Parietal lobe (tissue), 2 donors: ENCODE measurements at places on chromosomes 3 and 15. TPM values are rescaled to one million over a fixed set of nuclear protein-coding genes. Genes with fewer than 3 reads are reported as not detected.

TRH gene
- 1.6 TPM for total RNA-seq

AMT gene
- 2.5 TPM for total RNA-seq

ALDH1A2 gene
- 1.9 TPM for total RNA-seq

IGF2BP2 gene
- total RNA-seq: 62.6 TPM

GNAT1 gene
- total RNA-seq: not detected

SOX2 gene
- 93.6 TPM for total RNA-seq

ILDR1 gene
- total RNA-seq: not detected

FBLN2 gene
- 4.1 TPM for total RNA-seq

ARHGEF26 gene
- total RNA-seq: 11.9 TPM

KY gene
- total RNA-seq: 0.94 TPM

LRTM1 gene
- not detected for total RNA-seq

PSTPIP1 gene
- total RNA-seq: not detected

NEK11 gene
- total RNA-seq: 31.3 TPM

NMNAT3 gene
- total RNA-seq: 13.5 TPM

LRRC49 gene
- total RNA-seq: 201 TPM

SLC30A4 gene
- 22.2 TPM for total RNA-seq

GOLGA8O gene
- total RNA-seq: not detected

WDR93 gene
- 0.63 TPM for total RNA-seq

GPR87 gene
- total RNA-seq: not detected

TMC3 gene
- 0.31 TPM for total RNA-seq

PPP1R14D gene
- total RNA-seq: not detected

ATP2B2 gene
- total RNA-seq: 109 TPM

PLCL2 gene
- 95.8 TPM for total RNA-seq

MESP2 gene
- total RNA-seq: not detected

CPLX3 gene
- total RNA-seq: 1.6 TPM

TF gene
- total RNA-seq: 7.2 TPM

CCDC33 gene
- 0.31 TPM for total RNA-seq

FAM81A gene
- total RNA-seq: 58.2 TPM

AGBL1 gene
- 2.5 TPM for total RNA-seq

ACOX2 gene
- total RNA-seq: 3.4 TPM

C2CD4A gene
- total RNA-seq: not detected

CHRD gene
- 12.5 TPM for total RNA-seq

LRRN1 gene
- 49.1 TPM for total RNA-seq

SLC28A1 gene
- total RNA-seq: not detected

PCSK6 gene
- total RNA-seq: 16.3 TPM

GOLGA6D gene
- total RNA-seq: not detected

MCF2L2 gene
- total RNA-seq: 57.3 TPM

GOLGA8M gene
- total RNA-seq: 1.3 TPM

CD200 gene
- 57.6 TPM for total RNA-seq

GOLGA6L7 gene
- not detected for total RNA-seq

SUSD5 gene
- 2.5 TPM for total RNA-seq

SLC24A5 gene
- total RNA-seq: not detected

BDH1 gene
- 18.5 TPM for total RNA-seq
